ENCODE measurements at places on chromosomes 16 and 17.
A peak's percentile ranks its signal among the peaks of the same experiment; 100 is the strongest.

DNA sequence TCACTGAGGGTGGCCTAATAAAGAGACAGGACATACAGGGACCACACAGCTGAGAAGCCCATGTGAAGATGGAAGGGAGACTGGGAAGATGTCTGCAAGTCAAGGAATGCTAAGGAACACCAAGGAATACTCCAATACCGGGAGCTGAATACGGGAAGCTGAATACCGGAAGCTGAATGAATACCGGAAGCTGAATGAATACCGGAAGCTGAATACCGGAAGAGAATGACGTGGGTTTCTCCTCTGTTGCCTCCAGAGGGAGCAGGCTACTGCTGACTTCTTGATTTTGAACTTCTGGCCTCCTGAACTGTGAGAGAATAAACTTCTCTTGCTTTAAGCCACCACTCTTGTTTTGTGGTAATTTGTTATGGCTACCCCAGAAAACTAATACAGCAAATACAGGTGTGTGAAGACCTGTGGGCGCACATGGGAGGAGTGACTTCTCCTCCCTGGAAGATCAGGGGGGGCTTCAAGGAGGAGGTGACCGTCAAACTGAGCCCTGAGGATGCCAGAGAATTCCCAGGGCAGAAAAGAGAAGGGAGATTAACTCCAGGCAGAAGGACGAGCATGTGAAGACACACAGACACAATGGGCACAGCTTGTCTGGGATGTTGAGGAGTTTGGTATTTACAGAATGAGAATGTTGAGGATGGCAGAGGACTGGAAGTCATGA is 259.9 kb downstream of the IRF8 start:
- DNase-seq, result no peak

DNA sequence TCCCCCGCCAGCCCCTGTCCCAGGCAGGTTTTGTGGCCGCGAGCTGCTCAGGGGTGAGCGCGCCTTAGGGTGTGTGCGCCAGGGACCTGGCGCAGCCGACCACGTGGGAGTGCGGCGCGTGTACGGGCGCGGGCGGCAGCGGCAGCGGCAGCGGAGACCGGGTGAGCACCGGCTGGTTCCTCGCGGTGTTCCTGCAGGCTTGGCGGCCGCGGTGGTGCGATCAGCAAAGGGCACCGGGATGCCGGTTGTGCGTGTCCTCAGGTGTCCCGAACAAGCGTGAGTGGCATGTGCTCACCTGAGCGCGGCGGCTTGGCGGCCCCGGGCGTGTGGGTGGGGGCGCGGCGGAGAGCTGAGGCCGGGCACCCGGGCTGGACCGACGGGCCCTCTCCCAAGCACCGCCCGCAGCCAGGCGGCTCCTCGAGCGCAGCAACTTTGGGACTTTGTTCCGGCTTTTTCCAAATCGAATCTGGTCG is 381 bp upstream of the HSD11B2 start:
- no peak for DNase-seq

GRCh38 chr16:1825864-1826690 is 548 bp downstream of the HAGH start:
- peak; percentile 58 for DNase-seq

DNA sequence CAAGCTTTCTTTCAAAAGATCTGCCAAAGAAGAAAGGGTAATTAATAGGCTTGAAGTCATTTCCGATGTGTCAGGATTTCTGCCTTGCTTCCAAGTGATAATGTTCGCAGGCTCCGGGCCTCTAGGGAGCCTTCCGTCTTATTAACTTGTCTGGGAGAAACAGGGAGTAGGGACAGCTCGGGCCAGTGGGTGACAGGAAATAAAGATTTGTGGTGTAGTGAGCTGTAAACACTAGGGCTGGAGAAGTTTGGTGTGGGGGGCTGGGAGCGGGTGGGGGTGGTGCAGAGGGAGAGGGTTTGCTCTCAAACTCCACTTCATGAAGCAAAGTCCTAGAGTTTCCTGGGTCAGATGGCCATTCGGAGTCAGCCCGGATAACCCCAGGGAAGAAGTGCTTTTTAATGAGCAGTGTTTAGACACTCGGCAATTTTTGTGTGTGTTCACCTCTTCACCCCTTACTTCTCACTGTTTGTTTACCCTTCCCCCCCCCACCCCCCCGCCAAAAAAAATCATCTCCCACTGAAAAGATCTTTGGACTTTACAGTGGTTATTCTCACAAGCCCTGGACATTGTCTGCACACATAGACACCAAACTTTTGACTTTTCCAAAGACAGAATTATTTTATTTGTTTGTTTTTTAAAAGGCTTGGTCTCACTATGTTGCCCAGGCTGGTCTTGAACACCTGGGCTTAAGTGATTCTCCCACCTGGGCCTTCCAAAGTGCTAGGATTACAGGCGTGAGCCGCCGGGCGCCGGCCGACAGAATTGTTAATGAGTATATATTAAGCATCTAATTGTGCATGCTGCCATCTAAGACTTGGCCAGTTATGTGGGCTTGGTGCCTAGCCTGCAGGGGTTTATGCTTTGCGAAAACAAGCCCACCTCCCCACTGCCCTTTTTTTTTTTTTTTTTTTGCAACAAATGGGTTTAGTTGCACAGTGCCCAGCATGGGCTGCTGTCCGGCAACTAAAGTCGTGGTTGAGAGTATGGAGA is 196.4 kb downstream of the CCDC182 start:
- no peak for DNase-seq

- no peak for DNase-seq
These were observed 52.4 kb downstream of the CFDP1 start for GRCh38 chr16:75380870-75381269.

DNA sequence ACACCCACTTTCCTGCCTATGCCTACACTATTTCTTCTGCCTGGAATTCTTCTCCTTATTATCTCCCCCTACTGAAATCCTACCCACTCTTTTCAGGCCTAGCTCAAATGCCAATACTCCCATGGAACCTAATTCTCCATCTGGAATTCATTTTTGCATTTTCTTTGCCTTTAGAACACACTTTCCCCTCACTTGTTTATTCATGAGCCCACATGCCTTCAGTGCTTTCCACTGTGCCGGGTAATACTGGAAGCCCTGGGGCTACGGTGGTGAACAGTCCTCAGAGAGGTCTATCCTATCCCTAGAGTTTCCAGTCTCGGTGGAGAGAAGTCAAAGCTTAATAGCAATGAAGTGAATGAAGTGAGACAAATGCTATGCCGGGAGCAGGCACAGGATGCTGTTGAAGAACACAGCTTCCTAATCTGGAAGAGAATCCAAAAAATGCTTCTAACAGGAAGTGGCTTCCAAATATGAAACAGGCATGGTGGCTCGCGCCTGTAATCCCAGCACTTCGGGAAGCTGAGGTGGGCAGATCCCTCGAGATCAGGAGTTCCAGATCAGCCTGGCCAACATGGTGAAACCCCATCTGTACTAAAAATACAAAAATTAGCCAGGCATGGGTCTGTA is 322.4 kb downstream of the GRIN2A start:
- DNase-seq, result no peak

DNA sequence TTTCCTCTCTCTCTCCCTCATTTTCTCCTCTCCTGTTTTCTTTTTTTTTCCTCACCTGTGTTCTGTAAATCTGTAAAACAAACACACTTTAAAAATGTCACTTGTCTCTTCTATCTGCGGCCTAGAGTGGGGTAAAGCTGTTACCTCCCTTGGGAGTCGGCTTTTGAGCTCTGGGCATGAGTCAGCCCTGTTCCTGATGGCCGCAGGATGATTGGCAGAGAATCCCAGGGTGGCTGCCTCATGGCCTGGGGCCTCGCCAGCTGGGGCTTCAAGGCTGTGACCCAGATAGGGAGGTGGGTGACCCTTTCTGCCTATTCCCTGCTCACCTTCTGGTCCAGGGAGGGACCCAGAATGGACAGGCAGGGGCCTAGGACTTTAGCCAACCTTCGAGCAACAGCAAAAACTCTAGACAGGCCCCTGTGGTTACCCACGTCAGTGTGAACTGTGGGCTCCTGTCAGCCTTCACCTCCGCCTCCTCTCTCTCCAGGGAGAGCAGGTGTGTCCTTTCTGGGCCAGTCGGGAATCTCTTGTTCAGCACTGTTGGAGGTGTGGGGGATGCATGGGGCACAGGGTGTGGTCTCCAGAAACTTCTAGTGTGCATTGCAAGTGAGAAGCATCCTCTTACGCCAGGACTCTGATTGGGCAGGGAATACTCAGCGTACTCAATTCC is 87.4 kb downstream of the RAP1GAP2 start:
- DNase-seq, result no peak

- peak; percentile 93 for DNase-seq
These were observed 15.3 kb upstream of the TNS4 start for GRCh38 chr17:40516581-40517285.

DNA sequence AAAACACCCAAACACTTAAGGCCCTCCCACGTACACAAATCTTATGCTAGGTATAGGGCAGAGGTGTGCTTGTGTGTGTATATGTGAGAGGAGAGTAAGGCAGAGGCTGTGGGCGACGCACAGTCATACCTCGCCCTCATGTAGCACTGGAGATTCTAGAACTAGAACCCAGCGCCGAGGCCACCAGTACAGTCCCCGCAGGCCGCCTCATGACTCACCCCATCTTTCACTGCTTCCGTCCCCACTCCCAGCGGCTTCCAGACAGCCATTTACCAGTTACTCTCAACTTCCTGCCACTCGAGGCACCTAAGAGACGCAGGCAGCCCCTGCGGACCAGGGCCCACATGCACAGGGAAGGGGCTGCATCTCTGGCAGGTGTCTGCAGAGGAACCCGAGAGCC is 23.2 kb upstream of the CYTH1 start:
- DNase-seq, result peak; percentile 90

Measured in activated CD4-positive, alpha-beta T cell treated with anti-CD3 and anti-CD28 coated beads, Interleukin-2, amount 50 U/mL, for 16 hours (primary cell).